Foreskin keratinocyte (primary cell): ENCODE measurements at places on chromosomes 13 and 19. TPM values are rescaled to one million over a fixed set of nuclear protein-coding genes. Genes with fewer than 3 reads are reported as not detected.

The LYPD3 gene
- total RNA-seq: 16.3 and 18.0 TPM in 2 replicates

The SIGLEC10 gene
- total RNA-seq: not detected in 2 replicates

The RASIP1 gene
- total RNA-seq: 11.3 and 12.6 TPM in 2 replicates

The ZNF845 gene
- 6.7 and 7.7 TPM in 2 replicates for total RNA-seq

The CD37 gene
- not detected in 2 replicates for total RNA-seq

The ALKBH7 gene
- 28.8 and 30.2 TPM in 2 replicates for total RNA-seq

The C19orf85 gene
- not detected in 2 replicates for total RNA-seq

The RNF113B gene
- total RNA-seq: not detected in 2 replicates

The RYR1 gene
- total RNA-seq: 0.56 and 0.78 TPM in 2 replicates

The SLC25A41 gene
- total RNA-seq: 0.14 and 0.20 TPM in 2 replicates

The TUBA3C gene
- not detected in 2 replicates for total RNA-seq

The ZNF254 gene
- 6.0 and 6.9 TPM in 2 replicates for total RNA-seq

The ZFP14 gene
- total RNA-seq: 1.1 and 1.4 TPM in 2 replicates

The NLRP11 gene
- not detected in 2 replicates for total RNA-seq

The PDE4A gene
- 0.28 and 0.58 TPM in 2 replicates for total RNA-seq

The RNF225 gene
- total RNA-seq: 0.11 and 0.24 TPM in 2 replicates

The LILRA6 gene
- total RNA-seq: not detected in 2 replicates

The KCNN4 gene
- total RNA-seq: 0.74 and 0.85 TPM in 2 replicates

The LRRC8E gene
- 8.2 and 10.6 TPM in 2 replicates for total RNA-seq

The STARD13 gene
- total RNA-seq: 12.6 and 13.2 TPM in 2 replicates

The TBC1D4 gene
- total RNA-seq: 13.3 and 14.8 TPM in 2 replicates

The ZNF808 gene
- total RNA-seq: 9.4 and 12.0 TPM in 2 replicates

The ZNF729 gene
- not detected in 2 replicates for total RNA-seq

The UBL3 gene
- total RNA-seq: 7.3 and 9.5 TPM in 2 replicates

The OR4F17 gene
- not detected in 2 replicates for total RNA-seq

The ZNF682 gene
- total RNA-seq: 2.9 and 3.1 TPM in 2 replicates

The F10 gene
- total RNA-seq: not detected in 2 replicates

The ARRDC2 gene
- 3.8 and 4.7 TPM in 2 replicates for total RNA-seq

The FAM124A gene
- total RNA-seq: 0.04 TPM in 1 of 2 replicates, not detected in the other

The PSG7 gene
- total RNA-seq: not detected in 2 replicates

The PSG6 gene
- total RNA-seq: not detected in 2 replicates

The ZNF460 gene
- 45.8 and 54.6 TPM in 2 replicates for total RNA-seq

The S1PR4 gene
- 0.11 and 0.27 TPM in 2 replicates for total RNA-seq
